ENCODE measurements at places on chromosomes 6 and 20.

GRCh38 chr6:132115714-132116366, 164.7 kb upstream of the CCN2 start:
- no peak for DNase-seq

- no peak for DNase-seq
Observed at GRCh38 chr6:85169189-85169588, 280.7 kb upstream of the NT5E start.

GRCh38 chr6:170289180-170289931, 1.5 kb downstream of the DLL1 start:
- peak; percentile 60 for DNase-seq

GRCh38 chr6:16305246-16305725, 66.9 kb downstream of the GMPR start:
- DNase-seq: no peak

DNA sequence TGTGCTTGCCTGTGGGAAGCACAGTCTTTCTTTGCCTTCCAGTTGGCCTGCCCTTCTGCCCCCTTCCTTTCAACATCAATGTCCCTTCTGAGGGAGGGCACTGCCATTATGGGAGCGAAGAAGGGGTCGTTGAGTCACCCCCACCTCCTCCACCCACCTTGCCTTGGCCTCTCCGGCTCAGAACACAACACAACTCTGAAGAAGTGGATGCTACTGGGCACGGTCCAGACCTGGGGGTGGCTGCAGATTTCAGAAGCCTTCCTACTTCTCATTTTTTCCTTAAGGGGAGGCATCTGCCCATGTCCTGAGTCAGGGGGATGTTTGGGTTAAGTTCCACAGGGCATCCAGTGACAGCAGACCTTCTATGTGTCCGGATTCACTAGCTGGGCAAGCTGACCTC, 72.1 kb downstream of the GFOD1 start:
- DNase-seq: no peak

DNA sequence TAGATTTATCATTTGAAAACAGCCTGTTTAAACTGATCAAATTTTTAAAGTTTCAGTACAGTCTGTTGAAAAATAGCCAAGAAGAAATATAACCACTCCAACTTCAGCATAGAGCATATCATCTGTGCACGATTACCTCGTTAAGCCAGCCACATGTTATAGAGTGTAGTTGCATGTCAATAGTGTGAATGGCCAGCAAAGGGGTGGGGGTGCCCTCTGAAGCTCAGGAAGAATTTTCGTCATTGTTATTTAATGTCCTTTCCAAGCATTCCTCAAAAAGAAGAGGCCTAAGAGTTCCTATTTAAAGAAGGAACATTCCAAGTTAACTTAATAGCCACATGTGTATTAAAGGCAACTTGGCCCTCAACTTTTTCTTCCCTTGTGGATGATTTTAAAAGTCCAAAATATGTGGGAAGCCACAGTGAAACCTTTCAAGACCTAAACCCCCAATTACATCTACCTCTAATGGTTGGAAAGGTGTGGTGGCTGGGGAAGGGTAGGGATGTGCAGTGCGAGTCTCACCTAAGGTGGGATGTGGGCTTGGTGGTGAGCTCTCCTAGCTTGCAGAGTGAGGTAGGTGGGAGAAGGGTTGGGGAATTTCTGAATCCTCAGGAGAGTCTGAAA, 1.8 kb upstream of the CCN2 start:
- no peak for DNase-seq

Data from activated T-cell treated with anti-CD3 and anti-CD28 coated beads, Interleukin-2, amount 50 U/mL, for 24 hours (primary cell).